ENCODE measurements at places on chromosomes 12 and 14. TPM values are rescaled to one million over a fixed set of nuclear protein-coding genes. Genes with fewer than 3 reads are reported as not detected.

The AQP6 gene
- total RNA-seq = 1.8 TPM

The KRT86 gene
- total RNA-seq = 0.14 TPM

The CIT gene
- 30.3 TPM for total RNA-seq

The FKBP11 gene
- 9.4 TPM for total RNA-seq

DNA sequence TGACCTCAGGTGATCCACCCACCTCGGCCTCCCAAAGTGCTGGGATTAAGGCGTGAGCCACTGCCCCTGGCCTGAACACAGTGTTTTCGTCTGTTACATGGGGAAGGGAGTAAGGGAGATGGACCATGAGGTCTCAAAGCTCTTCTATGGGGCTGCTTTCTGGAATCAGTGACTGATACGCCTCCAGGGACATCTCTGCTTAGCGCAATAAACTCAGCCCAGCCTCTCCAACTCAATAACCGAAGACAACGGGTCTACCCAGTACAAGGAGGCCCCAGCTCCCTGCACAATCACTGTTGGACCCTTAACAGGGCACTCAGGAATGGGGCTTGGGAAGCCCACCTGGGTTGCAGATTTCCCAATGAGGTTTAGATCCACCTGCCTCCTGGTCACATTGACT lies 42.6 kb upstream of the CHGA start:
- DNase-seq = no peak
- H3K4me1 ChIP-seq = no peaks in the 10 kb centered on the region
- no peaks in the 10 kb centered on the region for H3K36me3 ChIP-seq
- H3K27me3 ChIP-seq = no peaks in the 10 kb centered on the region
- no peak overlapping the region for H3K27ac ChIP-seq

- H3K4me1 ChIP-seq = no peaks in the 10 kb centered on the region
- no peak overlapping the region for H3K27ac ChIP-seq
- peaks cover 5% of the 10 kb centered on the region for H3K27me3 ChIP-seq
Observed at GRCh38 chr12:55675666-55676065, 32.0 kb downstream of the ITGA7 start.

DNA sequence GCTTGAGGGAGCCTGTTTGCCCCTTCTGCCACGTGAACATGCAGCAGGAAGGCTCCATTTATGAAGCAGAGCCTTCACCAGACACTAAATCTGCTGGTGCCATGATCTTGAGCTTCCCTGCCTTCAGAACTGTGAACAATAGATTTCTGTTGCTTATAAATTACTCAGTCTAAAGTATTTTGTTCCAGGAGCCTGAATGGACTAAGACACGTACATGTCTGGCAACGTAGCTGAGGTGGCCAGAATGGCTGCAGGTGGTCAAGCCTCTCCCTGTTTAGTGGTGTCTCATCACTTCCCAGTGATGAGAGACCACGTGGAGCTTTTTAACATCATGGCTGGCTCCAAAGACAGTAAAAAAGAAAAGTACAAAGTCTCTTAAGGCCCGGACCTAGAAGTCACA lies 32.2 kb upstream of the SLC38A2 start:
- DNase-seq = no peak
- H3K27ac ChIP-seq = no peak overlapping the region
- H3K4me1 ChIP-seq = peaks cover 37% of the 10 kb centered on the region
- no peak overlapping the region for H3K4me3 ChIP-seq
- H3K36me3 ChIP-seq = no peaks in the 10 kb centered on the region

DNA sequence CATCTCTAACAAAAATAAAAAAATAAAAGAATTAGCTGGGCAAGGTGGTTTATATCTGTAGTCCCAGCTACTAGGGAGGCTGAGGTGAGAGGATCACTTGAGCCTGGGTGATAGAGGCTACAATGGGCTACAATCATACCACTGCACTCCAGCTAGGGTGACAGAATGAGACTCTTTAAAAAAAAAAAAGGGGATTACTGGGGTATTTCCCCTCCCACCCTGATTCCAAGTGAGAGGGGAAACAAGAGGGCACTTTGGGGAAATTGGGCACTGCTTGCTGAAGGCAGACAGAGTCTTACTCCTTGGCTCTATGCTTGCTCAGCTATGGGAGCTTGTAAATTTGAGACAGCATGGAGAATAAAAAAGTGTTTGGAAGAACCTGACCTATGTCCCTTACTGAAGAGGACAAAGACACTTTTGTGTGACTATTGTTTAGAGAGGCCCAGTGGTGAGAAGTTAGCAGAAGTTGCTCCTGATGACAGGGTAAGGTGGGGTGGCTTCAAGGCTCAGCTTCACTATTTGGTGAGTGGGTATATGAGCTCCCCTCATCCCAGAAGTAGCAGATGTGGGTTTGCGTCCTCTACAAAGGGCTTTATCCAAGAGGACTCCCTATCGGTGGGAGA lies 44.0 kb downstream of the KLRG1 start:
- no peak overlapping the region for H3K27ac ChIP-seq
- no peaks in the 10 kb centered on the region for H3K27me3 ChIP-seq
- no peak overlapping the region for H3K4me3 ChIP-seq
- DNase-seq = no peak
- no peaks in the 10 kb centered on the region for H3K4me1 ChIP-seq

- H3K4me1 ChIP-seq = no peaks in the 10 kb centered on the region
- no peak for DNase-seq
- no peak overlapping the region for H3K27ac ChIP-seq
- no peak overlapping the region for H3K4me3 ChIP-seq
- no peaks in the 10 kb centered on the region for H3K27me3 ChIP-seq
Observed at GRCh38 chr12:38585086-38585485, 268.5 kb downstream of the ALG10B start.
